B cell (primary cell): ENCODE measurements at places on chromosomes 12 and 14.
A peak's percentile ranks its signal among the peaks of the same experiment; 100 is the strongest.

DNA sequence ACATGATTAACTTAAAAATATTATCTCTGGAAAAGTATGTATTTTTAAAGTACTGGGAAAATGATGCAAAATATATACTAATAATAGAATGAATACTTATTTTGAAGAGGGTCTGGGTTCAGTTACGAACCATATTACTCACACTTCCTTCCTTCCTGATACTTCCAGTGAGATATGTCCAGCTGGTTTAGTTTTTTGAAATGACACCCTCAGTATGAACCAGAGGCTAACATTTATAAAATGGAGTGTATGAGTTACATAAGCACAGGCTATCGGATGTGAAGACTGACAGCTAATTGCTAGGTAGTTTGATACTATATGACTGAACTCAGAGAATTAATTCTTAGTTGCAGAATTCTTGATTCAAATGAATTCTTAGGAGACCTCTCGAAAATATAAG, 122.9 kb downstream of the OTOGL start:
- H3K27me3 ChIP-seq: no peaks in the 10 kb centered on the region
- no peaks in the 10 kb centered on the region for H3K4me1 ChIP-seq
- H3K4me3 ChIP-seq: no peak overlapping the region
- no peak overlapping the region for H3K27ac ChIP-seq

DNA sequence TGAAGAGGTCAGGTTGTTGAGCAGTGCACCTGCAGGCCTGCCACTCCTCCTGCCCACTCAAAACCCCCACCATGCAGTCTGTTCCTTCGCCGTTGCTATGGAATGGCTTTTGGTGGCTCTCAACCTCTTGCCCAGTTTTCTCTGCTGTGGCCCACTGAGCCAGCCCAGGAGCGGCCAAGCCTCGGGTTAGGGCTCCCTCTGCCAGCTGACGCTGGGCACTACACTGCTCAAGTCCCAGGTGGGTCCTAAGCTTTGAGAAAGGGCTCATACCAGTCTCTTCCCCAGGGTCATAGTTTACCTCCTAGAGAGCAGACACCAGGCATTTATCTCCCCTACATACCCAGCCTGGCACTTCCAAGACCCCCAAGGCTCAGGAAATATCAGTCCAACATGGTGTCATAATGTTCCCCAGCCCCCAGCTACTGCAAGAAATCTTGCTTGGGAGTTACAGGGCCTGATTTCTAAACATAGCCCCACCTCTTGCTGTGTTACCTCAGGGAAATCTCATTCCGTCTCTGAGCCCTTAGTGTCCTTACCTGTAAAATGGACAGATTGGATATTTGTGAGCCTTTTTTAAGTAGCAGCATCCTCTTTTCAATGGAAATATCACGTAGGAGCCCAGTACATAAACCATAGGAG, 59.4 kb downstream of the TSPAN11 start:
- H3K36me3 ChIP-seq: no peaks in the 10 kb centered on the region
- DNase-seq: peak; percentile 20
- H3K4me3 ChIP-seq: no peak overlapping the region
- H3K4me1 ChIP-seq: no peaks in the 10 kb centered on the region
- no peaks in the 10 kb centered on the region for H3K27me3 ChIP-seq

DNA sequence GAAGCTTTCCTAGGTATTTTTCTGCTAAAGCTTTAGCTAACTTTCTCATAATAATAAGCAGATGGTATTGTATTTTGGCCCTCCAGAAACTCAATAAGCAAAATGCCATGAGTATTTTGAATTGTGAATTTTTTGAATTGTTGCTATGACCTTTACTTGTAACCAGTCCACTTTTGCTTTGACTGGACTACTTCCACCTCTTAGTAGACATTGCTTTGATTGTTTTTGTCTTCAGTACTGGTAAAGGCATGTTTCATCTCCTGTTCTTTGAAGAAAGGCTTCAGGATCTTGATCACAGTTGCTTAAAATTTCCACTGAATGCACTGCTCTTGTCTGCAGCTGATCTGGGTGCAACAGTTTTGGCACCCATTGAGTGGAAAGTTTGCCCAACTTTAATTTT, 102.3 kb downstream of the TRMT5 start:
- H3K36me3 ChIP-seq: peaks cover 2% of the 10 kb centered on the region
- H3K4me1 ChIP-seq: no peaks in the 10 kb centered on the region
- no peak overlapping the region for H3K4me3 ChIP-seq
- DNase-seq: no peak
- H3K27me3 ChIP-seq: no peaks in the 10 kb centered on the region
- H3K27ac ChIP-seq: no peak overlapping the region

DNA sequence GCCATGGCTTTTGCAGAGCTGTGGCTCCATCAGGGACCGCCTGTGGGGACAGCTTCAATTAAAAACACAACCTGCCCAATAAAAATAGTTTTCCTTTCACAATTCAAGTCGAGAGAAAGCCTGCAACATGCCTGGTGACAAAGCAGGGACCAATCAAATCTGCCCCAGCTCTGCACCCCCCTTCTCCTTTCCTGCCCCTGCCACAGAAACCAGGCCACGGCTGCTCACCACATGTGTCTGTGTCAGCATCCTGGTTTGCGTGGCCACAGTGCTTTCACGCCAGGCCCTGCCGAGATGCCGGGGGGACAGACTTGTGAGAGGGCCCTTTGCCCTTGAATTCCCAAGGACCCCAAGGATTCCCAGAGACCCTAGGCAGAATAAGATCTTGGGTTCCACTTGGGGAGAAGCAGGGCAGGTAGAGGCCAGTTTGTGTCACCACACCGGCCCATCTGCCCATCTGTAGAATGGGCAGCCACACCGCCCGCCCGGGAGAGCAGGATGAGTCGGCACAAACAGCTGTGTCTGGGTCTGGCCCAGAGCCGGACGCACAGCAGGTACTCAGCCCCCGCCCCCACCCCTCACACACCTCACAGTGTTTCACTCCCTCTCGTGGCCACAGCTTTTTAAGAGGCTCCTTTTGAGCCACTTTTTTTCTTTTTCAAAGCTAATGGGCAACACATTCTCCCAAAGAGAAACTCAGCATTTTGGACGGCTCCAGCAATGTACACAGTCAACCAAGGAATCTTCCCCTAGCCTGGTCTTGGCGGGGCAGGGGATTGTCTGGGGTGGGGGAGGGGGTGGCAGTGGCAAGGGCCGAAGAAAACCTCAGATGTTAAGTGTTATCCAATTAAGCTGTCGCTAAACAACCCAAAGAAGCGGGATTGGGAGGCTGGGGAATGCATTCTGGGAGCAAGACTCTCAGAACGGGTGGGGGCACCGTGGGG, 41.5 kb downstream of the BCL11B start:
- H3K27ac ChIP-seq: no peak overlapping the region
- H3K4me1 ChIP-seq: no peaks in the 10 kb centered on the region
- peaks cover 5% of the 10 kb centered on the region for H3K27me3 ChIP-seq
- H3K36me3 ChIP-seq: no peaks in the 10 kb centered on the region

DNA sequence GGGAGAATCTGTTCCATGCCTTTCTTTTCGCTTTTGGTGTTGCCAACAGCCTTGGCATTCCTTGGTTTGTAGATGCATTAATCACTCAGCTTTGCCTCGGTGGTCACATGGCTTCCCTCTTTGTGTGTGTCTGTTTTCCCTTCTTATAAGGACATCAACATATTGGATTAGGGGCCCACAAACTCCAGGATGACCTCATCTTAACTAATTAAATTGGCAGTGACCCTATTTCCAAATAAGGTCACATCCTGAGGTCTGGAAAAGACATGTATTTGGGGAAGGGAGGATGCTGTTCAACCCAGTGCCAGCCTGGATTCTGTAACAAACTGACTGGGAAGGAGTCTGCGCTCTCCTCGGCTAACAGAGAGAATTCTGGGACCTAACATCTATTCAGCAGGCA, 365.7 kb upstream of the FKBP4 start:
- H3K36me3 ChIP-seq: no peaks in the 10 kb centered on the region
- H3K4me3 ChIP-seq: no peak overlapping the region
- H3K27me3 ChIP-seq: no peaks in the 10 kb centered on the region

DNA sequence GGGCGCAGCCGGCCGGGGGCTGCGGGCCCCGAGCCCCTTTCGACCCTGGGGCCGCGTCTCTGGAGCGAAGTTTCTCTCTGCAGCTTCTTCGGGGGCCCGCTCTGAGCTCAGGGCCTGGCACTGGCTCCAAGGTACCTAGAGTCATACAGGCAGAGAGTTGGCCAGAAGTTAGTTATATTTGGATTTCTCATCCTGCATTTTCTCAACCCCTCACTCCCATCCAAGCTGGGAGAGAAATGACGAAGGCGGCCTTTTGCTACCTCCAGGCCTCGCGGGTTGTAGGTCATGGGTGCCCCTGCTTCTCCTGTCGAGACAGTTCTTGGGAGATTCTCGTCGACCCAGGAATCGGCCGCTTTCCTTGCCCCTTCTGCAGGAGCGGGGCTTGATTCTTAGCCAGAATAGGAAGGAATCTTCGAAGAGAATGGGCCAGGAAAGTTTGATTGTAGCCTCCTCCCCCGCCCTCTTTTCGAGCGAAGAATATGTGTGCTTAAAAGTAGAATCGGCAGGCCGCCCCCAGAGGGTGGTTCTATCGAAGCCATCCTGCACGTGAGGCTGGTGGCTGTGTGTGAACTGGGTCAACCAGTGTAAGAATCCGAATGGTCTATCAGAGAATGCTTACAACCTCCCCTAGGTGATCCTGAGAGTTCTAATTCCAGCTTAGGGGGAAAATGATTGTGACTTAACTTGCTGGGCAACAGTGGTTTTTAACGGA, 785 bp downstream of the MLEC start:
- DNase-seq: peak; percentile 45
- H3K27ac ChIP-seq: peak overlapping the region; percentile 87
- H3K27me3 ChIP-seq: no peaks in the 10 kb centered on the region
- H3K36me3 ChIP-seq: peaks cover 3% of the 10 kb centered on the region

GRCh38 chr12:52608826-52609630, 7.8 kb upstream of the KRT72 start:
- H3K4me1 ChIP-seq: no peaks in the 10 kb centered on the region
- H3K36me3 ChIP-seq: no peaks in the 10 kb centered on the region
- no peak overlapping the region for H3K27ac ChIP-seq
- no peak for DNase-seq
- H3K27me3 ChIP-seq: no peaks in the 10 kb centered on the region

DNA sequence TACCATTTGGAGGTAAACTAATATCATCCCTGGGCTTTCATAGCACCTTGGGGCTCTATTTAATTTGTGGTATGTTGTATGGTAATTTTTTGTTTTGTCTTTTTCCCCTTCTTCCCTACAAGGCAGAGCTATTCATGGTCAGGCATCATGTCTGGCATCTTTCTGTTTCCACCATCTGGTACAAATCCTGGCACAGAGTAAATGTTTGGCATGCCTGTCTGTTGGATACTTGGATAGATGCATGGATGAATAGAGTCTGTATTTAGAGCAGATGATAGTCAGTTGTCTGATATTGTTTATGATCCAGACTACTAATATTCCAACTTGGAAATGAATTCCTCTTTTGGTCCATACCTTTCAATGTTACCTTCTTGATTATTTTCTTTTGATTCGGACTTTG, 139.8 kb downstream of the NEDD1 start:
- no peaks in the 10 kb centered on the region for H3K4me1 ChIP-seq
- H3K36me3 ChIP-seq: no peaks in the 10 kb centered on the region
- H3K27me3 ChIP-seq: no peaks in the 10 kb centered on the region
- H3K27ac ChIP-seq: no peak overlapping the region

DNA sequence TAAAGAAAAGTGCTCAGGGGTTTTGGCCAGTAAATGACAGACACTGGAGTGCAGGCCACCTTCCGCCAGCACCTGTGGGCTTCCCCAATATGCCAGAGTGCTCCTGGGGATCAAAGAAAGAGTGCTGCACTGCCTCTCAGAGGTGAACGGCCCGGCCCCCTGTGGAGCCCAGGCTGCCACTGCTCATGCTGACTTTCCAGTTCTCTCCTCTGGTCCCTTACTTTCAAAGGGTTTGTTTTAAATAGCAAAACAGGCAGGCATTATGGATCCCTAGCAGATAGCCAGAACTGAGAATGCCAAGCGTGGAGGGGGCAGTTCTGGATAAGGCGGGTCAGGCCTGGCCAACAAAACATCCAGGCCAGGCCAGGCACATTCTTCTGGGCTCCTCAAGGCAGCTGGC, 59.6 kb downstream of the MDM2 start:
- H3K4me3 ChIP-seq: no peak overlapping the region
- no peak for DNase-seq
- H3K27me3 ChIP-seq: no peaks in the 10 kb centered on the region
- no peaks in the 10 kb centered on the region for H3K36me3 ChIP-seq
- H3K27ac ChIP-seq: no peak overlapping the region

DNA sequence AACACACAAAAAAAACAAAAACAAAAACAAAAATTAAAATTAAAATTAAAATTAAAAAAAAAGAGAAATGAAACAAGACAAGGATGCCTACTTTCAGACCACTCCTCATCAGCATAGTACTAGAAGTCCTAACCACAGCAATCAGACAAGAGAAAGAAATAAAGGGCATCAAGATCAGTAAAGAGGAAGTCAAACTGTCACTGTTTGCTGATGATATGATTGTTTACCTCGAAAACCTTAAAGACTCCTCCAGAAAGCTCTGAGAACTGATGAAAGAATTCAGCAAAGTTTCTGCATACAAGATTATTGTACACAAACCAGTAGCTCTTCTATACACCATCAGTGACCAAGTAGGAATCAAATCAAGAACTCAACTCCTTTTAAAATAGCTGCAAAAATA, 29.2 kb downstream of the ALG10 start:
- no peak for DNase-seq
- H3K4me1 ChIP-seq: no peaks in the 10 kb centered on the region
- no peak overlapping the region for H3K4me3 ChIP-seq
- no peaks in the 10 kb centered on the region for H3K36me3 ChIP-seq
- no peaks in the 10 kb centered on the region for H3K27me3 ChIP-seq
- H3K27ac ChIP-seq: no peak overlapping the region

DNA sequence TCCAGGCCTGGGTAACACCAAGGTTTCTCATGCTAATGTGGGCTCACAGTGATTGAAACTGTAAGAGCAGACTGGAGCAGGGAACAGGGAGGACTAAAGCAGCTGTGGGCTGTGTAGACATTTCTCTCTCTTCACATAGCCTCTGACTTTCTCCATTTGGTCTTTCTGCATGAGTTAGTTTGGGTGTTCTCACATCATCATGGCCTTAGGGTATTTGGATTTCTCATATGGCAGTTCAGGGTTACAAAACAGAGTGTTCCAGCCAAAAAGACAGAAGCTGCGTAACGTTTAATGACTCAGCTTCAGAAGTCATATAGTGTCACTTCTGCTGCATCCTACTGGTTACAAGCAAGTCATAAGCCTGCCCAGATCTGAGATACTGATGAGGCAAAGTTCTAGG, 52.0 kb upstream of the OSBPL8 start:
- no peak for DNase-seq
- H3K4me1 ChIP-seq: no peaks in the 10 kb centered on the region
- no peaks in the 10 kb centered on the region for H3K27me3 ChIP-seq
- no peak overlapping the region for H3K4me3 ChIP-seq
